ENCODE measurements at places on chromosomes 5 and 9.
A peak's percentile ranks its signal among the peaks of the same experiment; 100 is the strongest.

- DNase-seq = no peak
Observed at GRCh38 chr9:19642256-19642655, 146.6 kb downstream of the SLC24A2 start.

GRCh38 chr9:1083325-1083913 lies 33.3 kb downstream of the DMRT2 start:
- no peak for DNase-seq

DNA sequence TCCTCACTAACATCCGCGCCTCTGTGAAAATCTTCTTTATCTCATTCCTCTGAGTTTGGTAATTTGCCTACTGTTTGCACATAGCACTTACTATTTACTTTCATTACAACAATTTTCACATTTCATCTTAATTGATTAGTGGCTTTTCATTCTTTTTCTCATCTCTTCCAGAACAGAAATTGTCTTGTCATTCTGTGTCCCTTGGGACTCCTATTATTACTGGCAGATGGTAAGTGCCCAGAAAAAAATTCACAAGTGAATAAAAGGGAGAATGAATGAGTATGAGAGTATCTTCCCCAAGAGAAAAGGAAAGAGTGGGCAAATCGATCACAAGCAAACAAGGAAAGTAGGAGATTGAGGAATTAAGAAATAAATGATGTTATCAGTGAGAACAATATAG lies 876.1 kb downstream of the TLE4 start:
- DNase-seq = no peak

DNA sequence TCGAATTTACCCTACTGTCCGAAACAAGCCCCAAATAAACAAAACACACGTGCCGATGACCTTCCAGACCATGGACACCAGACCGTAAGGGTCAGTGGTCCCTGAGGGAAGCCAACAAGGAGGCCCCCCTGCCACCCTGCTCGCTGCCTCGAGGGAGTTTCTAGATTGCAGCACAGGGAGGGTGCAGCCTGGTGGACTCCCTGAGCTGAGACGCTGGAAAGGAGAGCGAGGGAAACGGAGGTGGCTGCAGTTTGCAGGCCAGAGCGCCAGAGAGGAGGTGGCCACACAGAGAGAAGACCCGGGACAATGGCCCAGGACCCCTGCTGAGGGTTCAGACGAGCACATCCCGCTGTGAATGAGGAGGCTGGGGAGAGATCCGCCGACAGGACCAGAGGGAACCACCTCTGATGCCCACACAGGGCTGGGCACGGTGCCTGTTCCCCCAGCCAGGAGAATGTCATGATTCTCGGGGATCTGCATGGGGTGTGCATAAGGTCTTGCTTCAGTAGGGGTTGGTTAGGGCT lies 48.9 kb downstream of the SLC6A3 start:
- DNase-seq = no peak

DNA sequence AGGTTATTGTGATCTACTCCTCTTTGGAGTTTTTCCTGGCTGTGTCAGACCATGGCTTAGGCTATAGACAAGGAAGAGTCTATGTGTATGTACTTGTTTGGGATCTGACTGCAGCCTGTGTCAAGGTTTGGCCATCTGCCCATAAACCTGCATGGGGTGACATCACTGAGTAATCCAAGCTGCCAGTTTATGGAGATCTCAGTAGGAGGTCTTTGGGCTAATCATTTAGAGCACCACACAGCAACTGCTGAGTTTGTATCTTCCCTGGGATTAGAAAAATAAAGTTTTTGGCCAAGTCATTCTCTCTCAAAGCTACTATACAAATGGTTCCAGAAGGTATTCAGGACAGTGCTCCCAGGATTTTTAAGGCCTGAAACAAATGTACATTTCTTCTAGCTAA lies 65.5 kb upstream of the HSPB3 start:
- no peak for DNase-seq

DNA sequence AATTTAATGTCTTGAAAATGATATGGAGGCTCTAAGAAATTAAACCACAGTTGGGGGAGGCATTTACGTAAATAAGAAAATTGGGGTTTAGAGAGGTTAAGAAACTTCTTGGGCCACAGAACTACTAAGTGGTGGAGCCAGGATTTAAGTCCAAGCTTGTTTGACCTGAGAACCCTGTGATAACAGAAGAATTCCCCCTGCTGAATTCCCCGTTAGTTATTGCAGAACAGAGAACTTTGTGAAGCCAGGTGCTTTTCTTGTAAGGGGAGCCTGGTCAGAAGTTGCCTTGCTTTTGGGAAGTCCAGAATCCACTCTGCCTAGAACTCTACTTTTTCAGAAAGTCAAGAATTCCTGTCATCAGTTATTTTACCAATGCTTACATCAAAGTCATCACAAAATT lies 309.3 kb upstream of the SEMA6A start:
- DNase-seq = no peak

DNA sequence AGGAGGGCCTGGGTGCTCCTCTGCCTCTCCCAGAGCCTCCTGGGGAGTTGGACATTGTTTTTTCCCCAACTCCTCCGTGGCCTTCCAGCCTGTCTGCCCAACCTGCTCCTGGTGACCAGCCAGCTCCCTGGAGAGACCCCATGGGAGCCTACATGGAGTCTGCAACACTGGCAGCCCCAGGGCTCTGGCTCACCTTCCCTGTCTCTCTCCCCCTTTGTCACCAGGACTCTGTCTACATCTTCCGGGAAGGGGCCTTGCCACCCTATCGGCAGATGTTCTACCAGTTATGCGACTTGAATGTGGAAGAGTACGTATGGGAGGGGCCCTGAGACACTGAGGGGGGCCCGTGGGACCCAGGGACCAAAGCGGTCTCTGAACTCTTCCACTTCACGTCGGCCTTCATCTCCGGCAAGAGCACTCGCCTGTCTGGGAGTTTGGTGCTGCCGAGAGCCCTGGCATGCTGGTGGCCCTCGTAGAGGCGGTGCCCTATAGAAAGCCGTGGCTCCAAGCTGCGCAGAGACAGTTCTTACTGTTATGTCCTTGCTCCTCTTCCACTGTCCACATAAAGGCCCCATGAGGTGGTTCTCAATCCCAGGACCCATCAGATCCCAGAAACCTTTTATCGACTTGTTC lies 5.9 kb upstream of the CEL start:
- no peak for DNase-seq

GRCh38 chr9:134204991-134205578 lies 40.7 kb upstream of the RNU6ATAC start:
- no peak for DNase-seq

- DNase-seq = no peak
Observed at GRCh38 chr5:9589049-9589835, 40.9 kb downstream of the TAS2R1 start.

- DNase-seq = no peak
Observed at GRCh38 chr9:130629443-130630070, 34.8 kb upstream of the PRDM12 start.

- no peak for DNase-seq
Observed at GRCh38 chr9:119339056-119339455, 30.2 kb downstream of the BRINP1 start.

- no peak for DNase-seq
Observed at GRCh38 chr5:89313804-89314588, 431.0 kb upstream of the MEF2C start.

DNA sequence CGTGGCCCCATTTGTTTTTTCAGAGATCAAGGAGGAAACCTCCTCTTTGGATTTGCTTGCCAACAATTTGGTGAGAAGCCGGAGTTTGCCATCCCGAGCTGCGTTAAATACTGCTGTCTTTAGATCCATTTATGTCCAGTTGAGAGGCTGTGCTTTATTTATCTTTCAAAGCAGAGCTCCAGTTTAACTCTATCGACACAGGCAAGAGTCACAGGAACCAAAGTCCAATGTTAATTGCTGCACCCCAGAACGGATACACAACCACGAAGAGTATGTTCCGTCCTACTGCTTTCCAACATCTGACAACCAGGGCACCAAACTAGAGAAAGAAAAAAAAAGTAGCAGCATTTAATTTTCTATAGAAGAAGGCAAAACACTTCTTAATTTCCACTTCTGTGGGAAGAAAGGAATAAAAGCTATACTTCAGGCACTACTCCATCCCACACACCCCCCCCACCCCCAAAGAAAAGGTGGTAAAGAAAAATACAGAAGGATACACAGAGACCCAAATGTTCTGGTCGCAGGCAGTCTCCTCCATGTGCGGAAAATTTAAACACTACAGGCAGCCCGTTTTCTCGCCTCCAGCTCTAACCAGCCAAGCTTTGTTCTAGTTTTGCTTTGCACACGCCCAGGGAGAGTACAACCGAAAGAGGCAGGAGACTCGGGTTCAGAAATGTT lies 1.1 kb downstream of the FEM1C start:
- peak; percentile 44 for DNase-seq

DNA sequence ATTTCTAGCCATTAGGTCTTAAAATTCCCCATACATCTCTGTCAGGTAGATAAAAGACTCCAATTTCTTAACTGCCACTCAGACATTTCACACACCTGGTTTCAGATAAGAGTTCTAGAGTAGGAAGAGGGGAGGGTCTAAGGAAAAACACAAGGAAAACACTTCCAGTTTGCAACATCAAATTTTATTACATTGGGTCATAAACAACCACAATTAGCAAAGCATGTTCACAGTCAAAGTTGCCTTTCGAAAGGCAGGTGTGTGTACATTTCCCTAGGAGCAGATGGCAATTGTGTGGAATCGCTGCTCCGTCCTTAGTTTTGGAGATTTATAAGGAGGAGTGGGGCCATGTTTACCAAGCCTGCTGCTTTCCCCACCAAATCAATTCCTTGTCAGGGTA lies 120.8 kb downstream of the DMRT2 start:
- no peak for DNase-seq

DNA sequence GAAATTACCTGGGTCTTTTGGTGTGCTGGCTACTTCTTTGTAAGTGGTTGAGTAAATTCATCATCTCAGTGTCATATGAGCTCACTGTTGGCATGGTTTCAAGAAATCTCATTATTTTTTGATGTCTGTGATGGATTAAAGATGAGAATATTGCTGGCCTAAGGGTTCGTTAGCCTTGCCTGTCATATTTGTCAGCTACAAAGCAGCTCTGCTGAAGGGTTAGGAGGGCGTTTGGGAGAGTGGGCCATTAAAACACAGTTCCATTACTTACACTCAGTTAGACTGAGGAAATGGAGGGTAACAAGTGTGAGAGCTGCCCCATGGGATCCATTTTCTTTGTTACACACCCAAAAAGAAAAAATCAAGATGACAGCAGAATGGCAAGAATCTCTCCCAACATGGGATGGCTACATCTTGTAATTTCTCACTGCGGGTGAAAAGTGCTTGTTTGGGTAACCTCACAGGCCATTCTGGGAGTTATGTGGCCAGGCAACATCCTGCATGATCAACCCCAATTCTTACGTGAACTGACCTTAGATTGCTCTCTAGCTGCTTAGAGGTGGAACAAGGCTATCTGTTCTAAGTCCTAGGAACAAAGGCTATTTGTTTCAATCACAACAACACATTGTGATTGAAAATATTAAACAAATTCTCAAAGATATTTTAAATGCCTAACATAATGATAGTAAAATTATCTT lies 609.5 kb upstream of the RGMB start:
- no peak for DNase-seq

- DNase-seq = no peak
Observed at GRCh38 chr9:61669352-61669751, 479.5 kb downstream of the SPATA31A7 start.

DNA sequence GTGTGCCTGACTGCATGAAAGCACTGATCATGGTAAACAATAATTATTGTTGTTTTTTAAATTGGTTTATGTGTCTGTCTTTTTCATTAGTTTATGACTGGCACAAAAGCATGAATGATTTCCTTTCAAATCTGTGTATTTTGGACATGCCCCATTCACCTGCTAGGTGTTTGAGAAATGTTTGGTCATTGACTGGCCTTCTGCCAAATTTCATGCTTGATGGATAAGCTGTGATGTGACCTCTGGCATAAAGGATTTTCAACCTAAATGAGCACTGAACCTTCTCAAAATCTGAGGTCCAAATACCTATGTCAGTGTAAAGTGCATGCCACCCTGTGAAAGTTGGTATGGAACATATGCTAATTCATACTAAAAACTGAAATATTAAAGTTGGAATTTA lies 204.5 kb downstream of the BRINP1 start:
- DNase-seq = no peak

GRCh38 chr9:75909776-75910175 lies 19.3 kb downstream of the PCSK5 start:
- no peak for DNase-seq

DNA sequence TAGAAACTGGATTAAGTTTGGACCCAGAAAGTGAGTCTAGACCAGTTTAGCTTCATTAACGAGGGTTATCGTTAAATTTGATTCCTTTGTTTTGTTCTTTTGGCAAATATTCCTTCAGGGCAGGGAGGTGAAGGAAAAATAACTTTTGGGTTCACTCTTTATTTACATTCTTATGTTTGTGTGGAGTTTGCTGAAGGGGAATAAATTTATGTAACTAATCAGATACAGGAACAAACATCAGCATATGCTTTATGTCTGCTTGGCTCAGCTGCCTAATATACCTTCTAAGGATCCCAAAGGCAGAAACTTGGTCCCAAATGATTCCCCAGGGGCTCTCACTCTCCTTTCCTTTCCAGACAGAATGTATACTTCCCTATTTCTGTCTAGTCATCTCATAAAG lies 132.4 kb downstream of the MCTP1 start:
- DNase-seq = no peak

DNA sequence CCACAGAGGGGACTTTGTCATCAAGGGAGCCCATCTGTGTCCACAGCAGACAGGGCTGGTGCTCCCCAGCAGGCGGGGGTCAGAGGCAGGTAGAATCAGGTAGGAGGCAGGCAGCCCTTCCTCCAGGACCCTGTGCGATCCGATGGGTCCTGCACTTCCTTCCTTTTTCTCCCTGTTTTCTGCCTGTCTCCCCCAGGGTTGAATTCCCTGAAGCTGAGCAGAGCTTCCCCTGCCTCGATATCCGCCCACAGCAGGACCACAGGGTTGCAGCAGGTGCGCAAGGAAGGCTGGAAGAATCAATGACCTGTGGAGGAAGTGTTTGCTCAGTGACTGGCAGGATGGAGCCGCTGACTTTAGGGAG lies 69.2 kb downstream of the MRPL36 start:
- no peak for DNase-seq

DNA sequence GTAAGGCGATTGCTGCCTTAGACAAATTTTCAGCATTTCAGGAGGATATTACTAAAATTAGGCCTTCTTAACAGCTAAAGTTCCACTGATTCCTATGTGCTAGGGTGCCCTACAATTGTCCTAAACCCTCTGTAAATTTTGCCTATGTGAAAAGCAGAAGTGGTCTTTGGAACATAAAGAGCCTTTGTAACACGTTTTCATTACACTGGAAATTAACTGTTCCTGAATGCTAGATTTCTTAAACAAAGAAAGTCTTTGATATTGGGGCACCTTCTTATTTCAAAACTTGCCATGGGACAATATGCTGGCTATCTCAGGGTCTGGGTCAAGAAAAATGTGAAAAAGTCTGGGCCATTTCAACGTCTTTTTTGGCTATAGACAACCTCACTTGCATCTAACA lies 60.4 kb upstream of the MOCS2 start:
- DNase-seq = no peak

- no peak for DNase-seq
Observed at GRCh38 chr5:74384851-74385250, 255.7 kb downstream of the ENC1 start.
